H7 (cell line): ENCODE measurements at places on chromosomes 2 and 18. TPM values are rescaled to one million over a fixed set of nuclear protein-coding genes. Genes with fewer than 3 reads are reported as not detected.

The PRKRA gene
- total RNA-seq, result 67.2 and 81.3 TPM in 2 replicates

DNA sequence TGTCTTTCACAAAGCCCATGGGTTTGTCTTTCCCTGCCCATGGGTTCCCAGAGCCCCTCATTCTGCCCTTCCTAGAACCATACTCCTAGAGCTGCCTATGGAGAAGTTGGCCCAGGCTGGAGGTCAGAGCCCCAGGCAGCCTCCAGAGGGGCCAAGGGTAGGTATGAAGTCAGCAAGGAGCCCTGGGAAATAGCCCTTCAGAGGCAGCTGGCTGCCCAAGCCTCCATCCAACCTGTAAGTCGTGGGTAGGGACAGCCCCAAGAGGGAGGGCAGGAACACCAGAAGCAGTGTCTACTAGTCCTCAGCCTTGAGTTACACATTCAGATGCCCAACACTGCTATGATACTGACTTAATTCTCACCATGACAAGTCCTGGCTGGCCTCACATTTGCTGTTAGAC is 49.5 kb downstream of the TMEM247 start:
- DNase-seq, result no peak

The SERPINB10 gene
- total RNA-seq, result not detected in 2 replicates

DNA sequence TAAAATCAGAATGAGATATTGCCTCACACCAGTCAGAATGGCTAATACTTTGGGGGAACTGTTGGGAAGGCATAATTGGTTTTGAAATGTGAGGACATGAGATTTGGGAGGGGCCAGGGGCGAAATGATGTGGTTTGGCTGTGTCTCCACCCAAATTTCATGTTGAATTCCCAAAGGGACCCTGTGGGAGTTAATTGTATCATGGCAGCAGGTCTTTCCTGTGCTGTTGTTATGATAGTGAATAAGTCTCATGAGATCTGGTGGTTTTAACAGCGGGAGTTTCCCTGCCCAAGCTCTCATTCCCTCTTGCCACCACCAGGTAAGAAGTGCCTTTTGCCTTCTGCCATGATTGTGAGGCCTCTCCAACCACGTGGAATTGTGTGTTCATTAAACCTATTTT is 59.6 kb downstream of the CSRNP3 start:
- no peak for DNase-seq

GRCh38 chr2:43818761-43819160 is 19.9 kb downstream of the ABCG5 start:
- DNase-seq, result no peak

The ST6GAL2 gene
- total RNA-seq, result 13.1 and 14.3 TPM in 2 replicates

- no peak for DNase-seq
Observed at GRCh38 chr2:43011158-43011491, 215.3 kb downstream of the ZFP36L2 start.

The WDR75 gene
- total RNA-seq, result 98.8 and 141 TPM in 2 replicates

- DNase-seq, result peak; percentile 82
Observed at GRCh38 chr2:73283545-73284295, 558 bp downstream of the FBXO41 start.

DNA sequence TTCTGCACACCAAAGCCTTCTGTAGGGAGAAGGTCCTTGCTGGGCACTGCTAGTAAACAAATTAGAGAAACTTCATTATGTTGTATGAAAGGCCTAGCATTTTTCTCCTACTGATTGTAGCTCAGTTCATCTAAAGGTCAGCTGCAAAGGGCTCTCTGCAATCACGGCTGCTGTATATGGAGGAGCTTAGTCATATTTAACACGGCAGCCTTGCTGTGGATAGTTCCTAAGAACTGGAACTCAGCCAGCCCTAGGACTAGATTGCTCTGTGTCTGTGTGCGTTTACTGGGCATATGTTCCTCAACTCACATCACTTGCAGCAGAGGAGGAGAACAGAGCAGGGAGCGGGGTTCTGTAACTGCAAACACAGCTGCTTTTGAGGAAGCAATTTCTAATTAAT is 1103.9 kb upstream of the KLHL29 start:
- DNase-seq, result no peak

DNA sequence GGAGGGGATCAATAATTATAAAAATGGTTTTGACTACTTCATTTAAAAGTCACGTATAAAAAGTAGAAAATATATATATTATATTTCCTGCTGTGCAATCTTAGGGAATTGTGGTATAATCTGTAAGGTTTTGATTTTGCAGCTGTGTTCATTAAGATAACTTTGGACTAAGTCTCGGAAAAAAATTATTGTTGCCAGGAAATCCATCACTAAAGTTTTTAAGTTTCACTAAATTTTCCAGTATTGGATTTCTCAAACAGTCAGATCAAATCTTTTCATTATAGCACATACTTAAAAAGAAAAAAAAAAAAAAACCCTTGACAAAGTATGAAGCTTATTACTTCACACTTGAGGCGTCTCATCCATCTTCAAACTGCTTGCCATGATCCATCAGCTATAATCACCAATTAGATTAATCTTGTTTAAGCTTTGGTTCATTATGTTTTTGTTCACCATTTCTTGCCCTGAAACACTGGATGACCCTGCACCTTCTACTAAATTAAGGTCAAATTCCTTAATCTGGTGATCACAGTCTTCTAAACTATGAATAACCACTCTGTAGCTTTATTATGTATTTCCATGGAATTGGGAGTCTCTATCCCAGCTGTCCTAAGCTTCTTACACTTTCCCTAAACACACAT is 326.6 kb upstream of the COL3A1 start:
- DNase-seq, result no peak

DNA sequence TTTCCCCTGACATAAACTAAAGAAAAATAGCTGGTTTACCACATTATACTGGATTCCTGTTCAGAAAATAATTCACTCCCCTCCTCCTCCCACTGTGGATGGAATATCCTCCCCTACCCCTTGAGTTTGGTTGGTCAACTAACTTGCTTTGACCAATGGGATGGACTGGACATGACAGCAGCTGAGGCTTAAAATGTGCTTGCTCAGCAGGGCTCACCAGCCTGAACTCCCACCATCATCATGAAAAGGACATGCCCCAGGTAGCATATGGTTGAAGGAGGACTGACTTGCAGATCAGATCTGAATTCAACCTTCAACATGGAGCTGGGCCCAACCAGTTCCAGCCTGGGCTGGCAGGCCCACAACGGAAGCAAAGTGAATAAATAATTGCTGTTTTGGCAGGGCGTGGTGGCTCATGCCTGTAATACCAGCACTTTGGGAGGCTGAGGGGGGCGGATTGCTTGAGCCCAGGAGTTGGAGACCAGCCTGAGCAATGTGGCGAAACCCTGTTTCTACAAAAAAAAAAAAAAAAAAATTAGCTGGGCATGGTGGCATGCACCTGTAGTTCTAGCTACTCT is 284.4 kb downstream of the AFF3 start:
- no peak for DNase-seq

- DNase-seq, result no peak
Observed at GRCh38 chr18:75752740-75753263, 325.3 kb upstream of the SMIM21 start.

DNA sequence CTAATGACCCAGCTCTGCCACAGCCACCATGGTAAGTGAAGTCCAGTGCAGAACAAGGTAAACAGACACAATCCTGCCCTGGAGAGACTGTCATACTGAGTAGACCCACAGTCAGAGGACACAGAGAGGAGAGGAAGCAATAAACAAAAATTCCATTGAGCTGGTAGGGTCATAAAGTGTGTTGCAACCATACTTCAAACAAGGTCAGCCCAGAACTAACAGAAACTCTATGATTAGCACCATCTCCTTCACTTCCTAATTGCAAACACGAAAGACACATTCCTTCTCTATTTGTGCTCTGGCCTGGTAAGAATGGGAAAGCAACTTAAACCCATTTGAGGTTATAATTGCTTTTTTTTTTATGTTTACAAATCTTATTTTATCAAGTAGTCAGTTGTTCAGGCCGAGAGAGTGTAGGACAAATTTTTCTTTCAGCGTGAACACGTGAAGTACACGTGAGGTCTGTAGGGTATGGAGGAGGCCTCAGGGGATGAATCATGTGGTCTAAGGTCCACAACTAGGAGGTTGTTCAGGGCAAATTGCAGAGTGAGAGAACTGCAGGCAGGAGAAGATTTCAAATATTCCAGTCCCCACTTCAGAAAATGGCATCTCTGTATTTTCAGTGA is 71.4 kb upstream of the GLS start:
- no peak for DNase-seq

The QPCT gene
- total RNA-seq, result 0.90 and 1.1 TPM in 2 replicates

DNA sequence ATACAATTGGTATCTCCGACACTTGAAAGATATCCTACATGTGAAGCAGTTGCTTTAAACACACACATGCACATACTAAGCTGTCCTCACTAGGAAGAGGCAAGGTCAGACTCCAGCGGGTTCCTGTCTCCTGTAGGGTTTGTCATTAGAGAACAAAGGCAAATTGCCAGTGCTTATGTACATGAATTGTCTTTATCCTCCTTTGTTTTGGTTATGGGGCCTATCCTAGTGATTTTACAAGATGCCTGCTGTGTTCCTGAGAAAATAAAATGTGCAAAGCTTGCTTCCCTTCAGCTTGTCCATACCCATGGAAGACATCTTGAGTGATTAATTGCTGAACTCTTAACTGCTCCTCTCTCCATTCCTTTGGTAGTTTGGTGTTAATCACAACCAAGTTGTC is 86.7 kb upstream of the SLC39A10 start:
- DNase-seq, result no peak

DNA sequence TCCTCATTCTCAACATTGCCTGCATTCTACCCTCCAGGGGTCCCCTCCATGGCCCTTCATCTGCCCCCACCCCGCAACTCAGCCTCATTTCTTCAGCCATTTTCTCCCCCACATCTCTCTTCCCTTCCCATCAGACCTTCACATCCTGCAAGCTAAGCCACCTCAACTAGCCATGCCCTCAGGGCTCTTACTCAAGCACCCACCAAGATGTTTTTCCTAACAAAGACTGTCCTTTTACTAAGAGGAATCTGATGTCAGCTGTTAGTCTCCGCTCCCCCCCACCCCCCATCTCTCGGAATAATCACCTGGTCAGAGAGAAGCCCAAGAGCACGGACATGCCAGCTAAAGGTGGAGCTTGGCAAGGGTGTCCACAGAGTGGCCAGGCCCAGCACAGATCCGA is 4.7 kb upstream of the CAPN10 start:
- no peak for DNase-seq

The ABCB11 gene
- 0.66 TPM in 1 of 2 replicates, not detected in the other for total RNA-seq

GRCh38 chr2:239190921-239191885 is 209.6 kb downstream of the HDAC4 start:
- no peak for DNase-seq

The HAT1 gene
- total RNA-seq, result 60.4 and 65.9 TPM in 2 replicates

- no peak for DNase-seq
Observed at GRCh38 chr2:134772493-134773169, 53.8 kb upstream of the TMEM163 start.

- DNase-seq, result peak; percentile 32
Observed at GRCh38 chr2:110674620-110675555, 3.0 kb downstream of the BUB1 start.

DNA sequence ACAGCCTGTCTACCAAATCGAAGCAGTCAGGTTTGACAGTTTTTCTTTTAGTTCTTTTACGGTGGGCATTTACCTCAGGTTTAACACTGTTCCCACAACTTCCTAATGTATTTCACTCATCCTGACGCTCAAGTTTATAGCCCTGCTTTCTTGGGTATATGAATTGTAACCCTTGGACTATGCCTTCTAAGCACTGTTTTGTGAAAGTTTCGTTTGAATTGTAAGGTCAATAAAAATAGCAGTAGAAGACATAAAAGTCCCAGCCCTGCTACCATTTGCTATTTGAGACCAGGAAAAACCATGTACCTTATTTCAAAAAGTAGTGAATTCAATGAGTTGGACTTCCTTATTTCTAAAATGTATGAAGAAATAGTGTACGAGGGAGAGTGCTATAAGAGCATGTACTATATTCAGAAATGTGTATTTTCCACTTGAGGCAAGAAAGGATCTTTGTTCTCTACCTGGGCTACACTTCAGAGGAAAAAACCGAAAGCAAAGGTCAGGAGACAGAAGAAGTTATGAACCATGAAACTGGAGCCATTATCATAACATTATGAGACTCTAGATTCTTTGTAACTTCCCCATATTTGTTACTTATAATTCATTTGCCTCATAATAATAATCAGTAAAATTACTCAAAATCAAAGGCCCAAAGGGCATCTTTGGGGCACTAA is 1.9 kb upstream of the ZC3H15 start:
- no peak for DNase-seq

DNA sequence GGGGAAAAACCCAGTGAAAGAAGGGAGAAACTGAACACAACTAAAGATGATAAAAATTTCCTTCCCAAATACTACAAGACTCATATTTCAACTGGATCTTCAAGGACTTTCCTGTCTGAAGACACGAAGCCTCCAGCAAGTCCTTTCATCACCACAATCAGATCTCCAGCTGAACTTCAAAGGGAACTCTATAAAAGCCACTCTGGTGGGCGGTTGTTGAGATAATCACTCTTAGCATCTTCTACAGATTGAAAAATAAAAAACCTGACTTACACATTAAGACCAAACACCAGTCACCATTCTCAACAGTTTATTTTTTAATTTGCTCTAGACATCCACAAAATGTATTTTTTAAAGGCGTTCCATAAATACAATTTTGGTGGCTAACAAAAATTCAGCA is 4.4 kb downstream of the REV1 start:
- DNase-seq, result no peak

- DNase-seq, result no peak
Observed at GRCh38 chr2:20597860-20598183, 53.1 kb downstream of the HS1BP3 start.

GRCh38 chr2:68594674-68595492 is 48.5 kb upstream of the PROKR1 start:
- peak; percentile 36 for DNase-seq

DNA sequence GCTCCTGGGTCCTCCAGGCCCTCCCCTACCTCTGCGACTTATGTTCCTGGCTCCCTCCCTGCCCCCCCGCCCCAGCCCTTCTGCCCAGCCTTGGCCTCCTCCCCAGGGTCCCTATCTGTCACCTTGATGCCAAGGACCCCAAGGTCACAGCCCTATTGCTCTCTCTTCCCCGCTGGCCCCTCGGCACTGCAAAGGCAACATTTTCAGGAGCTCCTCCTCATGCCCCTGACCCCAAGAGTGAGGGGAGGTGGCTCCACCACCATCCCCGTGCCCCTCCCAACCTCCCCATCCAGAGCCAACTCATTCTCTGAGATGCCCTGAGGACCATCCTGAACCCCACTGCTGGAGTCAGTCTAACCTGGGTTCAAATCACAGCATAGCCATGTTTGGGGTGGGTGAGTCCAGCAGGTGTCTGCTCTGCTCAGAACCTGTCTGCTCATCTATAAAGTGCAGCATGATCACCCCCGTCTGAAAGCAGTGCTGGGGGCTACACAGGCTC is 11.7 kb downstream of the LIMS2 start:
- no peak for DNase-seq

The GALM gene
- total RNA-seq, result 21.8 and 25.9 TPM in 2 replicates

GRCh38 chr2:134610871-134611270 is 107.9 kb downstream of the TMEM163 start:
- no peak for DNase-seq

DNA sequence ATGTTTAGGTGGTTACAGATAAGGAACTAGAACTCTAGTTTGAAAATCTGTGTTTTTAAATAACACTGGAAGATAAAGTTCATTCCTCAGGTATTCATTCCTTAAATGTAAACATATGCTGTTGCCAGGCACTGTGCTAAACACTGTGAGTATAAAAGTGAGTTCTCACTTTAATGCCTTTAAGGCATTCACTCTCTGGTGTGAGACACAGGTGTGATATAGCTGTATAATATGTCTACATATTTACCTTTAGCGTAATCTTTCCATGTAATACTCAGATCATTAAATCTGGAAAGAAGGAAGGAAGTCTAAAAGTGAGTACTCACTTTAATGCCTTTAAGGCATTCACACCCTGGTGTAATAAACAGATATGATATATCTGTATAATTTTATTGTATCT is 472.6 kb downstream of the PARD3B start:
- DNase-seq, result no peak

- DNase-seq, result no peak
Observed at GRCh38 chr2:156526950-156527636, 90.9 kb downstream of the GPD2 start.
